ENCODE measurements at places on chromosomes 12 and 14.
A peak's percentile ranks its signal among the peaks of the same experiment; 100 is the strongest.

GRCh38 chr12:14460212-14460841 lies 94.8 kb downstream of the ATF7IP start:
- DNase-seq = no peak

GRCh38 chr12:109244073-109244472 lies 65.0 kb downstream of the FOXN4 start:
- DNase-seq = no peak

DNA sequence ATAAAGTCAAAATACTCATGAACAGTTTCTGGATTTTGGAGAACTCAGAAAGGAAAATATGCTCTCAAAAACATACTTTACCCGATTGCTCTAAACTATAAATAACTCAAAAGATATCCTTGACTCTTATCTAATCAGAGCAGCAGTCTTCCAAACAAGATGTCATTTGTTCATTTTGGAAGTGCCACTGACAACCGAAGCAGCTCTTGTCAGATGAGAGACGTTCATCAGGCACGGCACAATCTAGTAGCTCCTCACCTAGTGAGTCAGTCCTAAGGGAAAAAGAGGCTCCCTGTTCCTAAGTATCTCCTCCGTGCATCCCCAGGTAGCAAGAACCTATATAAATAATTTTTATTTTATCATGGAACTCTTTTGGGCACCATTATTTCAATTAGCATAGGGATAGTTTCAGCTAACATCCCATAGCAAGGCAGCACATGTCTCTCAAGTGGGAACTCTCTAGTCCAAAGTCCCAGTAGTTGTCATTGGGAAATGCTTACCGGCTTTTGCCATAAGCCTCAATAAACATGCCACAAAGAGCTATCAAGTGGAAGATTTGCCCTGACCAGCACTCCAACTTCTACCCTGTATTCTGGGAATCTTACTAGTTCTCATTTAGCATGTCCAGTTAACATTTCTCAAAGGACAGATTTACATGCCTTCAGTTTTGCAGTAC lies 14.1 kb upstream of the TMEM263 start:
- DNase-seq = no peak

DNA sequence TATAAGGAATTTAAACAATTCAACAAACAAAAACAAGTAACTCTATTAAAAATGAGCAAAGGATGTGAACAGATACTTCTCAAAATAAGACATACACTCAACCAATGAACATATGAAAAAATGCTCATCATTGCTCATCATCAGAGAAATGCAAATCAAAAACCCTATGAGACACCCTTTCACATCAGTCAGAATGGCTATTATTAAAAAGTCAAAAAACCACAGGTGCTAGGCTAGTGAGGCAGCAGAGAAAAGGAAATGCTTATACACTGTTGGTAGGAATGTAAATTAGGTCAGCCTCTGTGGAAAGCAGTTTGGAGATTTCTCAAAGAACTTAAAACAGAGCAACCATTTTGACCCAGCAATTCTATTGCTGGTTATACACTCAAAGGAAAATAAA lies 52.0 kb downstream of the NAV3 start:
- no peak for DNase-seq

DNA sequence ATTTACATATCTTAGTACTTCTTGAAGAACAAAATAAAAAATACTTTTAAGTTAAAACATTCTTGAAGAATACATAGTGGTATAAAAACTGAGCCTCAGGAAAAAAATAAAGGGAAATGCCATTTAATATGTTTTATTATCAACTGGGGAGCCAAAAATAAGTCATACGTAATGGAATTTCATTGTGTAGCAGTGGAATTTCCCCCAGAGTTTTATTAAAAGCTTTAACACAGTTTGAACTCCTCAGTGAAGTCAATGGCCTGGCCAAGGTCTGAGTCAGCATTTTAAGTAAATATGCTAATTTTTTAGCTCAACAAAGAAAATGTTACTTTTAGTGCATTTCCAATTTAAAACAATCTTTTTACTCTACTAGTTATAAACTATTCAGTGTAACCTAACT lies 350.1 kb upstream of the ATP2B1 start:
- DNase-seq = no peak

GRCh38 chr12:6367065-6367968 lies 8.0 kb downstream of the SCNN1A start:
- DNase-seq = no peak

DNA sequence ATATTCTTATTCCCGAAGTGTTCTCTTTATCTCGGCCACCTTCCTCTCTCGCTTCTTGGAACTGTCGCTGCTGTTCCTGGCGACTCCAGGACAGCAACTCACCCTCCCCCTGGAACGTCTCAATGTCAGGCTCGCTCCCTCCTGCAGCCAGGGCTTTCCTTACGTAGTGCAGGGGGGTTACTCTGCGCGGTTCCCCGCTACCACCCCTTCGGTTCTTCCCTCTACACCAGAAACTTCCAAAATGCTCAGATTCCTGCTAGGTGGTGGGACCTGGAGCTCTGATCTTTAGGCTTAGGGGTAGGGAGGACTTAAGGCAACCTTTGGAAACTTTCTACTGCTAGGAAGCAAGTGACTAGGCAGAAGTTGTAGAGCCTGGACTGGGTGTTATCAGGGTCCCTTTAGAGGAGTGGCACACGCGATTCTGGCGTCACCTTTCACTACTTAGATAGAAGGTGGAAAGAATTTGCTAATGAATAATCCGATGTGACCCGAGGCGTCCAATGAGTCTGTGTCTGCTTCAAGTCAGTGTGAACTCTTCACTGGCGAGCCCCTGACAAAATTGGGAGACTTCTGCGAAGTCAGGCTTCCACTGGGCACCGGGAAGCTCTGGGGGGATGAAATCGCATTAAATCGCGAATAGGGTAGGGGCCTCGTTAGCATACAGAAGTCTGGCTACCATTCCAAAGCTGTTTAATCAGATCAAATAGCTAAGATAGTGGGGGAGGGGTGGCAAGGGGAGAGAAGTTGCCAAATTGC lies 900 bp upstream of the DPF3 start:
- no peak for DNase-seq

- no peak for DNase-seq
Measured at GRCh38 chr12:116689979-116690744, 47.7 kb downstream of the SPRING1 start.

DNA sequence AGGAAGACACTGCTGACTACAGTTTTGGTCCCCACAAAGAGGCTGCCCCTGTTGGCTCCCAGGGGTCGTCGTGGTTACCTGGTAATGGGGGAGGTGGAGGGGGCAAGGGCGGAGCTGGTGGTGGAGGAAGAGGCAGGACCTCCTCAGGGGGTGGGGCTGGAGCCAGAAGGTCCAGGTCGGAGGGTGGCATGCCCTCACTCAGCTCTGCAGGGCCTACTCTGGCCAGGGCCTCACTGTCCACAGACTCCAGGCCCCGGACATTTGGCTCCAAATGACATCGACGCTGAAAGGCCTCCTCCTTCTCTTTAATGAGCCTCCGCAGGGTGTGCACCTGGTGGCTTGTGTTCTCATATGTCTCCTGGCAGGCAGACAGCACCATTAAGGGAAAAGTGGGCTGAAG lies 28.5 kb downstream of the PRPF40B start:
- DNase-seq = no peak

DNA sequence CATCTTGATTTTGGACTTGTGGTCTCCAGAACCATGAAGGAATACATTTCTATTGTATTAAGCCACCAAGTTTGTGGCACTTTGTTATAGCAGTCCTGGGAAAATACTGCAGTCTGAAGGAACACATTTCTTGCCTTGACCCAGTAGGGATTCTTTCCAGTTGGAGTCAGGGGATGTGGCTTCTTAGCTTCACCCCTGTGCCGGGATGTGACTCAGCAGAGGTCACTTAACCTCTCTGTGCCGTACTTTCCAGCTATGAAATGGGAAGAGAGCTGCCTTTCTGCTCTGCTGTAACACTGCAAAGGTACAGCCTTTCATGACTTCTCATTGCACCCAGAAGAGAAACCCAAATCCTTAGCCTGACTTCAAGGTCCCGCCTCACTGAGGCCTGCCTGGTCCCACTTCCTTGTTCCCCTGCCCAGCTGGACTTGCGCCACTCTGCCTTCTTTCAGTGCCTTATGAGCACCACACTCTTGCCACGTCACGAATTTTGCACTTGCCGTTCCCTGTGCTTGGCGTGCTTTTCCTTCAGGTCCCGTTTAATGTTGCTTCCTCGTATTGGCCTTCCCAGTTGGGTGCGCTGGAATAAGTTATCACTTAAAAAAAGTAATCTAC lies 24.2 kb downstream of the CHST11 start:
- peak; percentile 64 for DNase-seq

- no peak for DNase-seq
Measured at GRCh38 chr14:68897559-68898155, 81.4 kb downstream of the ACTN1 start.

Data from tibial artery (tissue), 4 donors.